ENCODE measurements at places on chromosomes 7 and 10.

DNA sequence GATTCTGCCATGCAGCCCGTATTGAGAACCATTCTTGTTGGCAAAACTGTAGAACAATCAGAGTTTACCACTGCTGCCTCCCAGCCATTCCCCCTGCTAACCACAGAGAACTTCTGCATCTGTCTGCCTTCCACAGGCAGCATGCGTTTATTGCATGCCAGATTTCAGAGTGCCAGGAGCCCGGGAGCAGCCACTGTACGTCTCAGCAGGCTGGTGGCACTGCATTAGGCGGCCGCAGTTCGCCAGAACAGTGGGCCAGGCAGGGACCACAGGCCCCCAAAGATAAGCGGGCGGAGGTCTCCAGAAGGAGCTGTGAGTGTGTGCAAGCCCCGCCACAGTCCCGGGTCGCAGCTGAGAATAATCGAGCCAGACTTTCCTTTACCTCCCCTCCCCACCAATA, 31.8 kb downstream of the ZNF467 start:
- DNase-seq, result no peak

DNA sequence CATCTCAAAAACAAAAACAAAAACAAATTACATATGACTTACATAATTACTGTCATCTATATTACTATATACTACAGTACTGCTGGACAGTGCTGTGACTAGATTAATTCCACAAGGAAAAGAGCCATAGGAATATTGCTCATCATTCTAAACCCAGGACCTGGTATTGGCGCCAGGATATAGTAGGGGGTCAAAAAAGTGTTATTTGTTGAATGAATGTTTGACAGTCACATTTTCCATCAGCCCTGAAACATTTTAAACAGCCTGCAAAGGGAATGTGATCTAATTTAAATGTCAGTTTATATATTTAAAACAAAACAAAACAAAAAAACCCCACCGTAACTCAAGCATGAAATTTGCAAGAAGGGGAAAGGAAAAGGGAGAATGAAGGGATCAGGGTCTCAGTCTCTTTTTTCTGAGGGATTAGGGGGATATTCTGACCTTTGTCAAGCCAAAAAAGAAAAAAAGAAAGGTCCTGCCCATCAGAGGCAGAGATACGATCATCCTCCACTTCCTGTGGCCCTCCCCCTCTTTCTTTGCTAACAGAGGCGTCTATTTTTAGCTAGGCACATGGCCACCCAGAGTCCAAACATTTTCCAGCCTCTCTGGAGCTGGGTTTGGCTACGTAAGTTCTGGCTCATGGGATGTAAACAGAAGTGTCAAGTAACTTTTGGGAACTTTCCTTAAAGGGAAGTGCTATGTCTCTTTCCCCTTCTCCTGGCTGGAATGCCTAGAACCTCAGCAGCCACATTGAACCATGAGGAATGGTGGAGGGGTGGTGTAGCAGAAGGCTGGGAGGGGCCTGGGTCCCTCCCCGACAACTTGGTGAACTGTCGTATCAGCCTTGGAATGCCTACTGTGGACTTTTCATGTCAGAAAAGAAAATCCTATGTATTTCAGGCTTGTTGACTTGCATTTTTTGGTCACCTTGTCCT, 44.6 kb upstream of the DLG5 start:
- DNase-seq, result no peak

GRCh38 chr10:9051328-9051974, 997.0 kb downstream of the GATA3 start:
- DNase-seq, result no peak

DNA sequence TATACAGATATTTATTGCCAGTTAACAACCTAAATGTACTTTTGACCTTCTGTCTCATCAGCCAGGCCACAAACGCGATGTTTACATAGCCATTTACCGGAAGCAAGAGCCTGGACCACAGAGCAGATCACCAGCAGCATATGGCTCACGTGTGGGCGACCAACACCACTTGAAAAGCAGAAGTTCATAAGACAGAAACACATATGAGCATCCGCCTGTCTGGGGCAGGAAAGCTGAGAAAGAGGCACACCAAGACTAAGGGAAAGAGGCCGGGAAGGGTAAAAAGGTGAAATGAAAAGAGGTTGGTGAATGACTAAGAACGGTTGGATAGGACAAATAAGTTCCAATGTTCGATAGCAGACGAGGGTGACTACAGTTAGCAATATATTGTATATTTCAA, 1.3 kb downstream of the ABCB1 start:
- DNase-seq, result no peak

DNA sequence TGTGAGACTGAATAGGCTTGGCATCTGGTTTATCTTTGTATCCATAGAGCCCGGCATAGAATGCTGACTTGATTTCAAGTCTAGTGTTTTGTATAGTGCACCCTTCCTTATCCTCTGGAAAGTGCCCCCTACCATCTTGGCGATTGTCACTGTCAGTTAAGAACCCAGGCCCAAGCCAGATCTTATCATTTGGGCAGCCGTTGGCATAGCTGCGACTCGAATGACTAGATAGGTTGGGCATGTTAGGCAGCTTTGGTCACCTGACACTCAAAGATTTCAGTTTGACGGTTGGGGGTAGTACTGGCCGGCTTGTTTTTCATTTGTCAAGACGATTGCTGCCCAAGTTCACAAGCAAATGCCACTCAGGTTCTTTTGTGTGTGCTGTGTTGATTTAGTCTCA, 6.6 kb downstream of the NIPSNAP2 start:
- DNase-seq, result no peak

GRCh38 chr7:95509199-95509598, 23.5 kb downstream of the ASB4 start:
- DNase-seq, result no peak

GRCh38 chr7:46109437-46109836, 188.4 kb upstream of the IGFBP3 start:
- no peak for DNase-seq

- no peak for DNase-seq
These were observed 1.2 kb downstream of the FOXK1 start for GRCh38 chr7:4683043-4683883.

DNA sequence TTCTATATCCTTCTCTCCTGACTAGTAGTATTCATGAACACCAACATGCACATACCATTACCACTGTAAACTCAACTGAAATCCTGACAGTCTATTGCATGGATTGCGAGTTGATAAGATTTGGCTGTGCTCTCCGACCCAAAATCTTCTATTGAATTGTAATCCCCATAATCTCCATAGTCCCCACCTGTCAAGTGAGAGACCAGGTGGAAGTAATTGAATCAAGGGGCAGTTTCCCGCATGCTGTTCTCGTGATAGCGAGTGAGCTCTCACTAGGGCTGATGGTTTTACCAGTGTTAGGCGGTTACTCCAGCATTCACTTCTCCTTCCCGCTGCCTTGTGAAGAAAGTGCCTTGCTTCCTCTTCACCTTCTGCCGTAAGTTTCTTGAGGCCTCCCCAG, 261.8 kb downstream of the PHF14 start:
- DNase-seq, result no peak

GRCh38 chr10:127536972-127537760, 11.9 kb upstream of the NPS start:
- no peak for DNase-seq

Data from stimulated activated CD4-positive, alpha-beta T cell treated with anti-CD3 and anti-CD28 coated beads, Interleukin-1b, Interleukin-23, amount 100 ng/mL, for 4 hours (primary cell).